ENCODE measurements at places on chromosomes 6 and 20.

GRCh38 chr6:7165890-7166267 lies 58.1 kb downstream of the RREB1 start:
- DNase-seq: no peak

- DNase-seq: no peak
Observed at GRCh38 chr6:11774426-11774825, 4.2 kb downstream of the ADTRP start.

DNA sequence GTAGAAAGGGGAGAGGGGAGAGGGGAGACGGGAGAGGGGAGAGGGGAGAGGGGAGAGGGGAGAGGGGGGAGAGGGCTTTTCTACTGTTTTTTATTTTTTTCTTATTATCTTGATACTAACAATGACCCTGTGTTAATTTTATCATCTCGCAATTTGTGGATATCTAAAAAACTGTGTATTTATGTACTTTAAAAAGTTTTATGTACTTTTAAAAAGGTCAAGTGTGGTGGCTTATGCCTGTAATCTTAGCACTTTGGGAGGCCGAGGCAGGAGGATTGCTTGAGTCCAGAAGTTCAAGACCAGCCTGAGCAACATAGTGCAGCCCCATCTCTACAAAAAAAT lies 5.5 kb upstream of the PRIM2 start:
- DNase-seq: no peak

DNA sequence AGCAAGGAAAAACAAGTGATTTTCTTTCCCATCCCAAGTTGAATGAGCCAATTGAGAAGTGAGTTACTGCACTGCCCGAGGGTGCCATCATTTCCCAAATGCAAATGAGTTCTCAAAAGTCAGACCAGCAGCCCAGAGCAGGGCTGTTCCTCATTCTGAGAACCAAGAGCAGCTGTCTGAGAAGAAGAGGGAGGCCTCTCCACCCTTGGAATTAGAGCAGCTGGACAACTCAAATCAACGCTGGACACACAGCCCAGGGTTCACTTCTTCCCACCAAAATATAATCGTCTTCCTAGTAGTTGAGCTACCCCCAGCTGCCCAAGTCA lies 4.6 kb upstream of the PREX1 start:
- no peak for DNase-seq

GRCh38 chr6:52190409-52190808 lies 4.2 kb downstream of the IL17A start:
- no peak for DNase-seq

DNA sequence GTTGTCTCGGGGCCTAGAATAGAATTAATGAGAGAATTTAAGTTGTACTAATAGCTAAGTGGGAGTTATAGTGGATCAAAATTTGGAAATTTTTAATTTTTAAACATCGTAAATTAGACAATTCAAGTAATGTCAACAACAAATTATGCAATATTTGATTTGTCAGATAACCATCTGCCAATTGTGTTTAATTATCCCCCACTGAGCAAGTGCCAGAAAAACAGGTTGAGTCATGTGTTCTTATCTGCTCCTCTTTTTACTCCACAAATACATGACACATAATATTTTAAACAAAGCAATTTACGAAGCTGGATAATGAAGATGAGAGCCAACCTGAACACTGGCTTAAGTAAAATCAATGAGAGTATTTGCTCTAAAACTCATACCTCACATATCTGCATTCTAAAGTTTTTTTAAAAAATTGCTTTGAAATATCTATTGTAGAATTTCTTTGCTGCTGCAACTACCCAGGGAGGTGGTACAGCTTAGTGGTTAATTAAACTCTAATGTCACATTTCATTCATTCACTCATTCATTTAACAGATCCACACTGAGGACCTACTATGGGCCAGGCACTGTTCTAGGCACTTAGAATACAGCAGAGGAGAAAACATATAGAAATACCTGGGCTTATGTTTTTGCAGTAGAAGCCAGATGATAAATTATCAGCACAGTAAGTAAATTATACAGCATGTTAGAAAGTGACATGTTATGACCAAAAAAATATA lies 57.1 kb upstream of the MAP7 start:
- DNase-seq: peak; percentile 33

- no peak for DNase-seq
Observed at GRCh38 chr20:32709632-32710121, 33.6 kb downstream of the COMMD7 start.

- peak; percentile 34 for DNase-seq
Observed at GRCh38 chr6:105135907-105136430, 43.8 kb downstream of the POPDC3 start.

DNA sequence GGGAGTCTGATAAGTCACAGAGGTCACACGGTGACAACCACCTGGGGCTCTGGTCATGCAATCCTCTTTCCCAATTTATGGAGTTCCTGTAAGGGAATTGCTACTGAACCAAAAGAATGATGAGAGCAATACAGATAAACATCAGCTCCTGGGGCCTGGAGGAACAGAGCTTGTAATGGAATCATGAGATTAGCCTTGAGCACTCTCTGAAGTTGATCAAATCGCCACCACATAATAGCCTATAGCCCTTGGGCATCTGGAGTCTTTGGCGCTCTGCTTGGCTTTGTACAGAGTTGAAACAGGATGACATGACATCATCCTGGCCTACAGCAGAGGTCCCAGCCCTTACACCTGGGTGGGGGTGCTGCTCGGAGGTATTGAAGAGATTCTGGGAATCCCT lies 154.3 kb upstream of the DTNBP1 start:
- DNase-seq: no peak

GRCh38 chr6:149234051-149234962 lies 83.2 kb upstream of the TAB2 start:
- DNase-seq: peak; percentile 86

DNA sequence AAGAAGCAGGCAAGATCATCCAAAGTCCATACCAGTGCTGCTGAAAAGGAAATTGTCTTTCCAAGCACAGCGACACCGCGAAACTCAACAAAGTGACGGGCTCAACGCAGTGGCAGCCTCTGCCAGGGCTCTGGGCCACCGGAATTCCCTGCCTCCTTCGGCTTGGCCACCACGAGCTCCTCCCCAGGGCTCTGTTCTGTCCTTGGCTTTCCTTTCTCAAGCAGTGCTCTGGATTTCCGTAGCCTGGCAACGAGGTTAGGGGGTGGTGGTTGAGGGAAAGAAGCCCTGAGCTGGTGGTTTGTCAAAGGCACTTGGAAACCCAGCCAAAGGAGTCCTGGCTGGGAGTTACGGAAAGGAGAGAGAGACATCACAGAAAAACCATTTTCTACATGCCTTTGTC lies 31.2 kb downstream of the PRR18 start:
- no peak for DNase-seq

- no peak for DNase-seq
Observed at GRCh38 chr6:120945905-120946594, 388.2 kb downstream of the TBC1D32 start.

DNA sequence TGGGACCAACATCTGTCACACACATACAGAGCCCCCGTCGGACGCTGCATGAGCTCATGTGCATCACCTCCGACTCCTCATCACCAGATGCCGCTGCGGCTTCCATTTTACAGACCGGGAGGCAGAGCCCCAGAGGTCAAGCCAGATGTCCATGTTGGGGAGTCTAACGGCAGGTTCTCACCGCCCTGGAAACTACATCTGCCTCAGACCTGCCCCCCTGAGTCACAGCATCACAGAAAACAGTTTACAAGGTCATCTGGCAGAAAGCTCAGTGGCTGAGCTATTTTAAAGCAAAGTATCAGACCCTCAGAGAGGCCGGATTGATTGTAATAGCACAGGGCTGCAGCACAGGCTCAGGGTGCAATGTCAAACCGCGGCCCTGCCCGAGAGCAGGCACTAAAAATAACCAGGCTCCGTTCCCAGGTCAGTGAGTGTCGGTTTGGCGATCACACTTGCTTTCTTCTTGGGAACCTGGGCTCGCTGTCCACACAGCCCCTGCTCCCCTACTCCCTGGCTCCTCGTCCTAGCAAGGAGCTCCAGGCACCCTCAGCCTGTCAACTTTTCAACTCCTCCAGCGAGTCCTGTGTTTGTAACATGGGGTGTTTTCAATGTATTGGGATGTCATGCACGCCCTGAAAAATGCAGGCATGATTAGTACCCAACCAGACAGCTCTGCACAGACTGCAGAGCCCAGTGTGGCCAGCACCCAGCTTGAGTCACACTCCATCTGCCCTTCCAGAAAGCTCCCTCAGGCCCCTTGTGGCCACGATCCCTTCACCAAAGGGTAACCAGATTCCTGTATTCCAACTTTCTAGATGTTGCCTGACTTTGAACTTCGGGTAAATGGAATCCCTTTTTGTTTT lies 264.5 kb downstream of the CDH4 start:
- no peak for DNase-seq

GRCh38 chr6:158718461-158719046 lies 68.7 kb downstream of the SYTL3 start:
- no peak for DNase-seq

DNA sequence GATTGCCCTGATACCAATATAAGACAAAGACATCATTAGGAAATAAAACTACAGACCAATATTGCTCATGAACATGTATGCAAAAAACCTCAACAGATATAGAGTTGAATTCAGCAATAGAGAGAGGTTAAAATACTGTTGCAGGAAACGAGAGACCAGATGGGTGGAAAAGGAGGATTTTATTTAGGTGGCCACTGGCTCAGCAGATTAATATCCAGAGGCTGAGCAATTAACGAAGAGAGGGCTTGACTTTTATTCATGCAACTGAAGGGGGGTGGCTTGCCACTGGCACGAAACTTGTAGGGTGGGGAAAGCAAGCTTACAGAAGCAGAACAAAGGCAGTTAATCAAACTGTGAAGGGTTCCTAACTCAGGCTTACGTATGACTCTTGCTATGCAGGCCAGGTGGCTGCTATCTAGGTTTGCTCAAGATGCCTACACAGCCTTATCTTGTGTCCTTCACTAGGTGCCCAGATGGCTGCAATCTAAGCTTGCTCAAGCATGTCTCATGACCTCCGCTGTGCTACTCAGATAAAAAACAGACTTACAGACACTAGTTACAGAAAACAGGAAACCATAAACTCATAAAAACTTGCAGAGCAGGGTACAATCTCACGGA lies 126.4 kb downstream of the MMUT start:
- DNase-seq: peak; percentile 12

- DNase-seq: no peak
Observed at GRCh38 chr6:90485635-90486277, 101.1 kb downstream of the MAP3K7 start.

DNA sequence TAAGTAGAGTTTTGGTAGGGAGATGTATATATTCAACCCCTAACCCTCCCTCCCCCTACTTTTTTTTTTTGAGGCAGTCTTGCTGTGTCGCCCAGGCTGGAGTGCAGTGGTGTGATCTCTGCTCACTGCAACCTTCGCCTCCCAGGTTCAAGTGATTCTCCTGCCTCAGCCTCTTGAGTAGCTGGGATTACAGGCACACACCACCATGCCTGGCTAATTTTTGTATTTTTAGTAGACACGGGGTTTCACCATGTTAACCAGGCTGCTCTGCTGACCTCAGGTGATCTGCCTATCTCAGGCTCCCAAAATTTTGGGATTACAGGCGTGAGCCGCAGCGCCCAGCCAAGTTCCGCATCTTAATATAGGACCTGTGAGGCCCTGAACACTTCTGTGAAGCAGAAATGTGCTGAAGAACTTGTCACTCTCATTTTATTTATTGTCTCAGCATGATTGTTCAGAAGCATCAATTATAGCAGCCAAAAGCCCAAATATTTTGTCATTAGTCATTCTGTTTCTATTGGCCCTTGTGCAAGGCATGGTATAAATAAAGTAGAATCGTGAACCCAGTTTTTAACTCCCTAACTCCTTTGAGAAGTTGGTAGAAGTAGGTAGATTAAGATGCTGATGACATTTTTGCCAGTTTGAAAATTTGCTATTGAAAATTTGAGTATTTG lies 19.4 kb downstream of the DSTN start:
- no peak for DNase-seq

DNA sequence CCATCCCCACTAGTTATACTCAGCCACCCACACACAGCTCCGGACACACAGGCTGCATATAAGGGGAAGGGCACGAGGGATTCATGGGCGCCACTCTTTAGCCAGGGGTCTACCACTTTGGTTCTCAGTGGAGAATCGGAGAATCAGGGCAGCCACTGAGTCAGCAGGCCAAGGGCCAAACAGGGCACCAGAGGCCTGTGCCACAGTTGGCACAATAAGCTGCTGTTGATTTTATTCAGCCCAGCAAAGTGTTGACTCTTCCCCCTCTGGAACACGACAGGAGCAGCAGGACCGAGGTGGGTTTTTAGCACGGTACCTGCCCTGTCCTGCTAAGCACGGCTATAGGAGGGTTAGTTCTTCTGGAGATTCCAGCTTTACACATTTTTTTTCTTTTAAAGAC lies 48.3 kb downstream of the GJA10 start:
- DNase-seq: no peak

- no peak for DNase-seq
Observed at GRCh38 chr20:58571693-58572427, 56.7 kb upstream of the APCDD1L start.

GRCh38 chr6:36933102-36933501 lies 21.4 kb upstream of the PI16 start:
- DNase-seq: peak; percentile 23

- no peak for DNase-seq
Observed at GRCh38 chr6:12232339-12232738, 57.8 kb upstream of the EDN1 start.

DNA sequence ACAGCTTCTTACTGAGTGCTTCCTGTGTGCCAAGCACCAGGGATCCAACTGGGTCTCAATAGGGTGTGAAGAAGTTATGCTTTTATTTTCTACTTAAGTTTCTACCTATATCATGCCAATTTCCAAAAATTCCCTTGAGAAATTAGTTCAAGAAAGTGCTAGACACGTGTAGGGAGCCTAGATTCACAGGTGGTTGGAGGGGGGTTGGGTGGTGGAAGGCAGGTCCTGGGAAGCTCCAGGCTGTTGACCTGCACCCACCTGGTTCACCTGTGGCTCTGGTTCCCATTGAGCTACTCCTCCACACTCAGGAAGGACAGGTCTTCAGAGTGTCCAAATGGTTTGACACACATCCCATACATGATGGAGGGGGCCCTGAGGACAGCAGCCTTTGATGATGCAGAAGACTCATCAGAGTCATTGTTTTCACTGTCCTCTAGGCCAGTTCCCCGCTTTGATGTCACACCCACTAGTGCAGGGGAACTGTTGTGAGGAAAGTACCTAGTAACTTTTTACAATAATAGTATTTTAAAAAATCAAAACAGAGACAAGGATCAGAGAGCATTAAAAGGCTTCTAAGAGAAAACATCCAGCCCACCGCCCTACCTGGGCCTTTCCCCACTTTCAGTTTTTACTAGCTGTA lies 39.8 kb upstream of the MYL9 start:
- DNase-seq: no peak

DNA sequence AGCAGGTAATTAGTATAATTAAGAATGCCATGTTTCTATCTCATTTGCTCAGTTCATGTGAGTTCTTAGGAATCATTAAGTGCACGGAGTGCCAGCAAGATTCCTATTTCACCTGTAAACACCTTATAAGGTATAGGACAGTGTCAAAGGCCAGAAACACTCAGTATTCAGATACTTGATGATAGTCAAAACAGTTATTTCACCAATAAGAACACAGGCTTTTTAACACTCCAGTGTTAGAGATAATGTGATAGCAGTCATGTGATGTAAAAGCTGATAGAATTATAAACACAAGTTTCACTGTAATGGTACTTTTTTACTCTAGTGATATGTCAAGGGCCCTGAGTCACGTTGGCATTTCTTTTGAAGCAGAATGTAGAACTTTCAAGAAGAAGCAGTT lies at the start of gene GPRC6A:
GPRC6A (minus strand) TSS at position 101 of the 400 bp plus-strand sequence; CDS start at position 31, 70 bp downstream.
- DNase-seq: no peak

GRCh38 chr20:25750765-25751696 lies 54.4 kb upstream of the ZNF337 start:
- peak; percentile 63 for DNase-seq

GRCh38 chr20:10714236-10714975 lies 40.6 kb upstream of the JAG1 start:
- DNase-seq: peak; percentile 29

GRCh38 chr6:24788031-24788665 lies 10.6 kb downstream of the ARMH2 start:
- DNase-seq: no peak
